Left hindlimb (tissue), 1 donor: ENCODE measurements at places on chromosomes 2 and 18.

- no peak for DNase-seq
These were observed 38.8 kb downstream of the STRADB start for GRCh38 chr2:201490291-201490690.

DNA sequence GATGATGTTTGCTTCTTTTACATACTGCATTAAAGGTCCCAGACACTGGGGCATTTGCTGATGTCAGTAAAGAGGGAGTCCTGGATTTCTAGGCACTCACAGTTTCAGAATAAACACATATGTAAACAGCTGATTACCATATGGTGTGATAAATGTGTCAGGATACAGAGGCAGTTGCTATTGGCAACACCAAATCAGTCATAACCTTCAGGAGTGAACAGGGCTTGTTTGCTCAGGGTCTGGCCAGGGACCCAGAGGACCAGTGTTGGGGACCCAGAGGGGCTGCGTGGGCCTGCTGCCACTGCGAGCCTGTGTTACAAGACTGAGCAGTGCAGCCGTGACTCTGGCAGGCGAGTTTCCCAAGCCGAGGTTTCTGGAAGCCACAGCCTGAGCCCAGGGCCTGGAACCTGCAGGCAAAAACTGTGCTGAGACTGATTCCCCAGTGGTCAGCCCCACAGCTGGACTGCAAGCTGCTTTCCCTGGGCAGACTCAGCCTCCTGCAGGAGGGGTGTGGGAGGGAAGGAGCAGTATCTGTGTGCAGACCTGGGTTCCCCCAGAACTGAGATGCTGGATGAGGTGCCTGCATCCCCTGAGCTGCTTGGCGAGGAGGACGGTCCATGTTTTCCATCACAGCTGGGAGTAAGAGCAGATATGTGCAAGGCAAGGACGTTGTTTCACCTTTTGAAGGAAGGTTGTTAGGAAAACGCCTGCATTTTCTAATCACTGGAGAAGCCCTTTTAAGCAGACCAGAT is 23.6 kb downstream of the ASAP2 start:
- DNase-seq: peak; percentile 64

GRCh38 chr2:240240017-240240734 is 99.7 kb upstream of the OTOS start:
- DNase-seq: no peak

GRCh38 chr18:44857081-44857480 is 176.4 kb downstream of the SETBP1 start:
- no peak for DNase-seq

GRCh38 chr18:57095884-57096283 is 51.0 kb upstream of the BOD1L2 start:
- no peak for DNase-seq

DNA sequence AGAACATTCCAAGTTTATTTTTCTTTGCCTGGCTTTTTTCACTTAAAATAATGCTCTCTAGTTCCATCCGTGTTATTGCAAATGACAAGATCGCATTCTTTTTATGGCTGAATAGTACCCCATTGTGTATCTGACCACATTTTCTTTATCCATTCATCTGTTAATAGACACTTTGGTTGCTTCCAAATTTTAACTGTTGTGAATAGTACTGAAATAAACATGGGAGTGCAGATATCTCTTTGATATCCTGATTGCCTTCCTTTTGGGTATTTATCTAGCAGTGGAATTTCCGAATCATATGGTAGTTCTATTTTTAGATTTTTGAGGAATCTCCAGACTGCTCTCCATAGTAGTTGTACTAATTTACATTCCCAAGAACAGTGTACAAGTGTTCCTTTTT is 230.5 kb downstream of the FIGN start:
- no peak for DNase-seq

GRCh38 chr18:54269893-54270844 is 852 bp downstream of the POLI start:
- peak; percentile 67 for DNase-seq

DNA sequence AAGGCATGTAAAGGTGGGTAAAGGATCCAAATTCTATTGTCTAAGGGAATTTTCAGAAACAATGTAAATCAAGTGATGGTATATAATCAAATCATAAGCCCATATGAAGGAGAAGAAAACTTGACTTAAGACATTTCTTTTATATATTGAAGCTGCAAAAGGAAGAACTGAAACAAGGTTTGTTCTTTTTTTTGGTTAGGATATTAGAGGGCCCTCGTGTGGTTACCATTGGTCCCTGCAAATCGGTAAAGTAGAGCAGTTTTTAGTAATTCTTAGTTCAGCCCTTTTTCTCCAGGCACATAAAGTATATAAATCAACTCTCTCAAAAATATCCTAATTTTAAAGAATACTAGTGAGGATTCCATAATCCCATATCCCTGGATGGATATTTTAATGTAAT is 105.6 kb upstream of the STK17B start:
- DNase-seq: no peak

DNA sequence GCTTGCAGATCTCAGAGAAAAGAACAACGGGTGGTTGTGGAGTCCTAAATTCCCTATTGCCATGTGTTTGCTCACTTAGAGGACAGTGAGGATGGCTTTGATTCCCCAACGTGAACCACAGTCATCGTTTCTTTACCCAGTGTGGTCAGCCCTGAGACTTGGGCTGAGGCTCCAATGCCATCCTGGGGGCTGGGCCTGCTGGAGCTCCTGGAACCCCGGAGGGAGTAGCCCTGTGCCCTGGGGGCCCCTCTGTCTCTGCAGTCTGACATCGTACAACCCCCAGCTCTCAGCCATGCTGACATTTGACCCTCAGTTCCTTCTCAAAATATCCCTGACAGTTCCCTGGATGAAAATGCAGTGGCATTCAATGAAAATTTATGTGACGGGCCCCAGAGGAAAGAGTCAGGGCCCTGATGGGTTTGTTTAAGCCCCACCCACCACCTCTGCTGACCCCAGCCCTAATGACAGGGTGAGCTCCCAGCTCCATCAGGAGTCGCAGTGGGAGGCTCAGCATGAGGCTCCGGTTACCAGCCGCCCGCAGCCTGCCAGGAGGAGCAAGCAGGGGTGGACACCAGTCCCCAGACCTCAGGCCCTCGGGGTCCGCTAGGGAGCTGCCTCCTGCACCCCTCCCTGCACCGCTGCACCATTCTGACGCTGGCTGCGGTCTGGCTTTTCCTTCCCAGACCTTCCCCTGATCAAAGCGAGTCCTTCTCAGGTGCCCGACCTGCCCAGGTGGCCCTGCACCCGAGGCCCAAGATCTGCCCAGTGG is 120.9 kb downstream of the TWIST2 start:
- peak; percentile 12 for DNase-seq

GRCh38 chr2:190819840-190820301 is 60.8 kb upstream of the GLS start:
- peak; percentile 53 for DNase-seq

- DNase-seq: no peak
These were observed 32.9 kb upstream of the CSRNP3 start for GRCh38 chr2:165436559-165436958.

- DNase-seq: no peak
These were observed 210.0 kb downstream of the MCFD2 start for GRCh38 chr2:46705654-46706053.
